ENCODE measurements at places on chromosomes 2 and 18. TPM values are rescaled to one million over a fixed set of nuclear protein-coding genes. Genes with fewer than 3 reads are reported as not detected.

Gene FAM124B
- 0.58 TPM for total RNA-seq

Gene MC2R
- not detected for total RNA-seq

DNA sequence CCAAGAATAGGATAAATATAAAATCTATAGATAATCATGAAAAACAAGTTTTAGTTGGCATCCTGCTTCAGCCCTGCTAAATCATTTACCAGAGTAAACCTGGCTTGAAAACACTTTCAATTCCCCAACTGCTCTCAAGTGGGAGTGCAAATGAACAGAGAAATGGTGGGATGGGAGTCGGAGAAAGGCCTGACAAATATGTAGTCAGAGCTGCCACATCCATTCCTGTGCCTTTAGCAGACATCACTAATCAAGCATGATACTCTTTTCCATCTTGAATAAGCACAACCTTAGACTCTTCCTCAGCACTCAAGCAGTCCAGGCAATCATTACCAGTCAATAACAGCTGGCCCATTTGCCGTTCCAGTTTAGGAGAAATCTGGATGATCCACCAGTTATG, 101.3 kb downstream of the ANKRD44 start:
- peak overlapping the region; percentile 30 for H3K4me3 ChIP-seq
- H3K36me3 ChIP-seq: peaks cover 14% of the 10 kb centered on the region
- no peak for DNase-seq
- no peaks in the 10 kb centered on the region for H3K27me3 ChIP-seq
- H3K27ac ChIP-seq: peak overlapping the region; percentile 99

DNA sequence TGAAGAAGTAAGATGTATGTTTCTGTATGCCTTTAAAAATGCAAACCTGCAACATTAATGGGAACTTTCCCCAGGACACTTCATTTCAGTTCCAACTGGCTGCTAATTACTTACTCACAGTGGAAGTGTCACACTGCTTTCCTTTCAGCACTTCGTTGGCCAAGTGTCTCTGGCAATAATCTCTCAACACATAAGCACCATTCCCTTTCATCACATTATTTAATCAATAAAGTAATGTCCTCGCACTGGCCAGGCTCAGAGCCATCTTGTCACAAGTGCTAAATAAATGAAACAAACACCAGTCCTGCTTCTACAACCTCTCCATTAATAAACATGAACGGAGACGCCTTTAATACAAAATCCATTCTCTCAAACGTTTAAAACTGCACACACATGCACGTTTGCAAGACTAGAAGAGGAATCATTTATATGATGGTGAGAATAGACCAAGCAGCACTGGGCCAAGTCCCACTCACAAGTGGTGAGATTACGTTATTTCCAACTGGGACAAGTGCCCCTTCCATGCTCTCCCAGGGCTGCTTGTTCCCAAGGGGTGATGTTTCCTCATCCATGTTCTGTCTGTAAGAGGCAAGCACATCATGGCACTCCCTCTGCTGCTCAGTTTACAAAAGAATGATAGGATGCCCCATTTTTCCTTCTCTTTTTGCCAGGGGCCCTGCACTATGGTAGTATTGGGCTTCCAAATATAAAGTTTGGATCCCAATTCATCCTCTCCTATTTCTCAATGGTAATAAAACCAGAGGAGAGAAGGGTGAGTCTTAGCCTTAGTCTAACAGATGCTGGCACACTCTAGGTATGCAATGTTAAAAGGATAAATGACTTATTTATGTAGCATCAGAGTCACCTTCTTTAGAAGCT, 56.8 kb upstream of the ETAA1 start:
- no peak overlapping the region for H3K4me3 ChIP-seq
- H3K4me1 ChIP-seq: no peaks in the 10 kb centered on the region
- no peak overlapping the region for H3K27ac ChIP-seq
- DNase-seq: no peak

GRCh38 chr2:223538920-223539440, 63.2 kb downstream of the SCG2 start:
- no peaks in the 10 kb centered on the region for H3K36me3 ChIP-seq
- H3K27me3 ChIP-seq: no peaks in the 10 kb centered on the region
- H3K4me3 ChIP-seq: no peak overlapping the region

DNA sequence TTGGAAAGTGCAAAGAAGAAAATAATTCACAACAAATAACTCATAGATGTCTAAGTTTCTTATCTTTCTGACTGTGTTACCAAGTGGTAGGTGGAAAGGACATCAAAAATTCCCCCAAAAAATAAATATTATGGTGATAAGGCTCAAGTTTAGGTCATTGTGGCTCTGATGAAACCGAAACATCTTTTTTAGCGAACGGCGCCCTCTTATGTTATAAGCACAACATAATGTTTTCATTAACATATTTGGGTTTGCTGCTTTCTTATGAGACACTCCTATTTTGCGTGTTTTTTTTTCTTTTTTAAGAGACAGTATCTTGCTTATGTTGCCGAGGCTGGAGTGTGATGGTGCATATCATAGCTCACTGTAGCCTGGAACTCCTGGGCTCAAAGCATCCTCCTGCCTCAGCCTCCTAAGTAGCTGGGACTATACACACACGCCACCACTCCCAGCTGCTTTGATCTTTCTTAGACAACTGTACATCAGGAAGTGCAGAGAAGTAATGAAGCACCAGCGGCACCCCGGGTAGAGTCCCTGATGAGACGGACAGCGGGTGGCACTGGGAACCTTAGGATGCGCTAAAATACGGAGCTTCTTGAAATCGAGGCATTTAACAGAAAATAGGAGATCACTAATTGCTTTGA, 38.5 kb upstream of the SLC35G4 start:
- no peaks in the 10 kb centered on the region for H3K4me1 ChIP-seq
- H3K4me3 ChIP-seq: no peak overlapping the region
- H3K36me3 ChIP-seq: no peaks in the 10 kb centered on the region
- DNase-seq: peak; percentile 15
